ENCODE measurements at places on chromosomes 7 and 10. TPM values are rescaled to one million over a fixed set of nuclear protein-coding genes. Genes with fewer than 3 reads are reported as not detected.

- peaks cover 68% of the 10 kb centered on the region for H3K36me3 ChIP-seq
- peaks cover 3% of the 10 kb centered on the region for H3K4me1 ChIP-seq
- H3K4me3 ChIP-seq: no peak overlapping the region
These were observed 287.9 kb downstream of the TNS3 start for GRCh38 chr7:47293884-47294555.

Gene FAM131B
- 1.1 TPM for total RNA-seq

DNA sequence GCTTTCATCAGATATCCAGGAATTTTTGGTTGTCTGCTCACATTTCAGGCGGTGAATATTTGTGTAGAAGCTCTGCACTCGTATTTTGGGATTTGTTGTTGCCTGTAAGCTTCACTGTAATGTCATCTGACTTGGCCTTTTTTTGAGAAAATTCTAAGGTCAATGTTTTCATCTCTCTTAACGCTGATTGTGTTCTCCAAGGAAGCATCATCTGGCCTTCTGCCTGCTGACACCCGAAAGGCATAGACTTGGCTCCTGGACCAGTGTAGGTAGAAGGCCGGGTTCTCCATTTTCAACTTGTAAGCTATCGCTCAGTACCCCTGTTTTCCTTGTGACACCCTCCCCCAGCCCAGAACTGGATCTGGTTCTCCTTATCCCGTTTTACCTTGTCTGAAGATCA, 44.2 kb downstream of the SLC13A1 start:
- no peaks in the 10 kb centered on the region for H3K36me3 ChIP-seq
- no peak overlapping the region for H3K4me3 ChIP-seq
- DNase-seq: no peak
- H3K4me1 ChIP-seq: no peaks in the 10 kb centered on the region

DNA sequence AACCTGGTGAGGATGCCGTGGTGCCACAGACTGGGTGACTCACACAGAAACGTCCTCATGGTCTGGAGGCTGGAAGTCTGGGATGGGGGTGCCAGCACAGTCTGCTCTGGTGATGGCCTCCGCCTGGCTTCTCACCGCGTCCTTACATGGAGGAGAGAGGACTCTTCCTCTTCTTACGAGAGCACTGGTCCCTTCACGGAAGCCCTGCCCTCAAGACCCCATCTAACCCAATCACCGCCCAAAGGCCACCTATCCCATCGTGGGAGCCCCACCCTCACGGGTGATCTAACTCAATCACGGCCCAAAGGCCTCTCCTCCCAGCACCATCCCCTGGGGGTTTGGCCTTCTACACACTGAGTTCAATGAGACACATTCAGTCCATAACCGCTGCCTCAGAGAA, 137.7 kb downstream of the PTPRN2 start:
- no peak overlapping the region for H3K4me3 ChIP-seq
- no peaks in the 10 kb centered on the region for H3K27me3 ChIP-seq
- no peak for DNase-seq
- no peaks in the 10 kb centered on the region for H3K4me1 ChIP-seq

DNA sequence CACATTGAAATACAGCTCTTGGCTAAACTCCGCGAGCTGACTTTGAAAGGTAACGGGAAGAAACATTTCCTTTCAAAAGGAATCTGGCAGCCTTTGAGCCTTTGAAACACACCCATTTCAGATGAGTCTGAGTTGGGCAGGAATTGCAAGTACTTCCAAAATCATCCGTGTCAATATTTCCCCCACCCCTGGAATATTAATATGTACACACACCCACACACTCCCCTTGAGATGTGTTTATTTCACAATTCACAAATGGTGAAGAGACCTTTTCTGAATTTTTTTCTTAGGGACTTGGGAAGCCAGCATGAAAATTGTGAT, 438.7 kb upstream of the NRP1 start:
- no peaks in the 10 kb centered on the region for H3K36me3 ChIP-seq
- no peak for DNase-seq
- no peak overlapping the region for H3K4me3 ChIP-seq
